ENCODE measurements at places on chromosomes 1 and 21.

GRCh38 chr1:222994511-222995235 is 148.4 kb downstream of the TLR5 start:
- peak overlapping the region; percentile 60 for H3K27ac ChIP-seq
- H3K4me3 ChIP-seq: no peak overlapping the region
- peaks cover 82% of the 10 kb centered on the region for H3K36me3 ChIP-seq
- no peak for DNase-seq
- H3K27me3 ChIP-seq: no peaks in the 10 kb centered on the region
- peaks cover 53% of the 10 kb centered on the region for H3K4me1 ChIP-seq

GRCh38 chr1:169733924-169734323 is at the start of gene SELE:
Gene SELE, minus strand, starts transcription at chr1:169734079. Its CDS starts 467 bp downstream, at chr1:169733612.
- no peaks in the 10 kb centered on the region for H3K4me1 ChIP-seq
- H3K27ac ChIP-seq: no peak within 1 kb of the TSS
- DNase-seq: no peak
- H3K4me3 ChIP-seq: no peak within 1 kb of the TSS
- H3K36me3 ChIP-seq: no peaks in the 10 kb centered on the region

- DNase-seq: no peak
- H3K27me3 ChIP-seq: peaks cover 4% of the 10 kb centered on the region
- H3K36me3 ChIP-seq: peaks cover 50% of the 10 kb centered on the region
- H3K4me3 ChIP-seq: peak overlapping the region; percentile 57
- H3K4me1 ChIP-seq: peaks cover 37% of the 10 kb centered on the region
Measured at GRCh38 chr1:59298710-59299346, 1.9 kb downstream of the FGGY start.

- H3K27ac ChIP-seq: peak overlapping the region; percentile 85
- H3K36me3 ChIP-seq: no peaks in the 10 kb centered on the region
- peaks cover 6% of the 10 kb centered on the region for H3K27me3 ChIP-seq
- H3K4me1 ChIP-seq: peaks cover 35% of the 10 kb centered on the region
- no peak for DNase-seq
Measured at GRCh38 chr1:8281843-8282509, 35.9 kb upstream of the SLC45A1 start.

DNA sequence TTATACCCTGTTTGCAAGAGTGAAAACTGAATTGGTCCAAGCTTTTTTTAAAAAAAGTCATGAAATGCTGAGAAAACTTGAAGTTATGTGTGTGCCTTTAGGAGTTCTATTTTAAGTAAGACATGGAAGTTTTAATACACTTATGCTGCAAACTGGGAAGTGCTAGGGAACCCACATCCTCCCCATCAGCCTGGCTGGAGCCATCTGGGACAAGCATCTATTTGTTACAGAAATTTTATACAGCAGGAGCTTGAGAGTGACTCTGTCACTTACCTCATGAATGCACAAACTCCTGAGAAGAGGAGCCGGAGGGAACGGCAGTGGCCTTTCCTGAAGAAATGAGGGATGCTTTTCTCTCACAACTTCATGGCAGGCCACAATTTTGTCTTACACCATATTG is 78.2 kb upstream of the SLC44A3 start:
- H3K27ac ChIP-seq: no peak overlapping the region
- no peak overlapping the region for H3K4me3 ChIP-seq
- DNase-seq: no peak
- H3K36me3 ChIP-seq: no peaks in the 10 kb centered on the region

DNA sequence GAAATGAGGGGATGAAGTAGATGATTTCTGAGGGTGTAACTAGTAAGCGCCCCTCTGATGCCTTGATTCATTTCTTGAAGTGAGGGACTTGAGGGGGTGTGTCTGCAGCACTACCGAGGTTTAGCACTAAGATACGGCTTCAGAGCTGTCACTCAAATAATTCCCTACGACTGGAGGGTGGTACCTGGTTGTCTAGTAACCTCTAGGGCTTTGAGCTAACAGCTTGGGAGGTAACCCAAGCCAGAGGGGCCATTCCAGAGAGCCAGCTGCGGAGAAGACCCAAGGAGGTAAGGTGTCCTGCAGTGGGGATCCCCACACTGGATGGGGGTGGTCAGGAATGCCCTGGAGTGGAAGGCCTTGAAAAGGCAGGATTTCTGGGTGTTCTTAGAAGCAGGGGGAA is at the start of gene TTC24:
Gene TTC24 (plus strand): TSS at position 252 of the 400 bp plus-strand sequence. CDS start 1,642 bp downstream, outside the sequence.
- H3K36me3 ChIP-seq: no peaks in the 10 kb centered on the region
- H3K4me1 ChIP-seq: peaks cover 81% of the 10 kb centered on the region
- H3K27ac ChIP-seq: peak within 1 kb of the TSS; percentile 83
- H3K27me3 ChIP-seq: peaks cover 3% of the 10 kb centered on the region
- no peak for DNase-seq

DNA sequence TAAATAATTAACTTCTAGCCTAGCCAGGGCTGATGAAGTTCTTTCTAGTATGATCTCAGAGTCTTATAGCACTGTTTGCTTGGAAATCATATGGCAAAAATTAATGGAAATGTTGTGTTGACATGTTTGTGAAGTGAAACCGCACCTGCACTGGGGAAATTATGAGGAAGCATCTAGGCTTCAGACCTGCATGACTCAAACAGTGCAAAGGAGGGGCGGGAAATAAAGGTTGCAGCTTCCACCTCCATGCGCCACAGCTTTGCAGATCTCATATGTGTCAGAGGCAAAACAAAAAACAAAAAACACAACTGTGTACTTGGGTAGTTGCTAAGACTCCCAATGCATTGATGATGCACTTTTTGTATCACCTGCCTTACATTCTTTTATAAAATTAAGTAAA is 1080.6 kb downstream of the PLA2G4A start:
- no peaks in the 10 kb centered on the region for H3K4me1 ChIP-seq
- no peak overlapping the region for H3K27ac ChIP-seq
- H3K27me3 ChIP-seq: no peaks in the 10 kb centered on the region
- no peak for DNase-seq
- no peaks in the 10 kb centered on the region for H3K36me3 ChIP-seq

- peaks cover 10% of the 10 kb centered on the region for H3K4me1 ChIP-seq
- no peak overlapping the region for H3K4me3 ChIP-seq
- peaks cover 7% of the 10 kb centered on the region for H3K27me3 ChIP-seq
- DNase-seq: no peak
- H3K36me3 ChIP-seq: no peaks in the 10 kb centered on the region
- no peak overlapping the region for H3K27ac ChIP-seq
Measured at GRCh38 chr1:223234170-223234514, 91.1 kb upstream of the TLR5 start.

All from nephron progenitor cell (in vitro differentiated cells).